ENCODE measurements at places on chromosomes 1 and 21.

GRCh38 chr1:63746129-63746864, 27.5 kb upstream of the ROR1 start:
- peak; percentile 59 for DNase-seq

- DNase-seq = no peak
Measured at GRCh38 chr1:218397752-218398339, 52.7 kb downstream of the TGFB2 start.

- DNase-seq = no peak
Measured at GRCh38 chr1:180003026-180003695, 48.6 kb downstream of the CEP350 start.

DNA sequence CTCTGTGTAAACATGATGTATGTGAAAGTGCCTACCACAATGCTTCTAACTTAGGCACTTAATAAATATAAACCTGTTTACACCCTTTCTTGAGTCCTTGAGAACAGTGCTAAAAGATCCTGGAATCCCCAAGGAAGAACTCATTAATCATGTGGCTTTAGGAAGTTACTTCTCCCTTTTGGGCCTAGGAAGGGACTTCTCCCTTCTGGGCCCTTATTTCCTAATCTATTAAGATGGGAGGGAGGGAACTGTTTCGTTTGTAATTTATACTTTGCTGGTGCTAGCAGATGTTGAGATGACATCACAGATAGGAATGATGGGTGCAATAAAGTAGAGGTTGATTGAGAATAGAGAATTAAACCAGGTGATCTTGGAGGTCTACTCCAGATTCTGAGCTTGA, 1.2 kb downstream of the BTF3L4 start:
- no peak for DNase-seq

DNA sequence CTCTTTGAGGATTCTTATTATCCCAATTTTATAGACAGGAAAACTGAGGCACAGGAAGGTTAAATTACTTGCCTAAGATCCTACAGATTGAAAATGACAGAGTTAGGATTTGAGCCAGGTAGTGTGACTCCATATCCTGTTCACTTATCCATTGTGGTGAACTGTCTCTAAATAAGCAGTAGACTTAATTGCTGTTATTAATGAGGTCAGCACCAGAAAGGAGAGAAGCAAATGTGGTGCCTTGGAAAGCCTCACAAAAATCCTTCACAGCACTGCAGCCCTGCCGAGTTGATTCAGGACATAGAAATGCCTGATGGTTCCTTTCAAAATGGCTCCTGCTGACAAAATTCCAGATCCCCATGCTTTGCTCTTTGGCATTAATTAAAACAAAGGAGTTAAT, 193.3 kb upstream of the BEND5 start:
- no peak for DNase-seq

DNA sequence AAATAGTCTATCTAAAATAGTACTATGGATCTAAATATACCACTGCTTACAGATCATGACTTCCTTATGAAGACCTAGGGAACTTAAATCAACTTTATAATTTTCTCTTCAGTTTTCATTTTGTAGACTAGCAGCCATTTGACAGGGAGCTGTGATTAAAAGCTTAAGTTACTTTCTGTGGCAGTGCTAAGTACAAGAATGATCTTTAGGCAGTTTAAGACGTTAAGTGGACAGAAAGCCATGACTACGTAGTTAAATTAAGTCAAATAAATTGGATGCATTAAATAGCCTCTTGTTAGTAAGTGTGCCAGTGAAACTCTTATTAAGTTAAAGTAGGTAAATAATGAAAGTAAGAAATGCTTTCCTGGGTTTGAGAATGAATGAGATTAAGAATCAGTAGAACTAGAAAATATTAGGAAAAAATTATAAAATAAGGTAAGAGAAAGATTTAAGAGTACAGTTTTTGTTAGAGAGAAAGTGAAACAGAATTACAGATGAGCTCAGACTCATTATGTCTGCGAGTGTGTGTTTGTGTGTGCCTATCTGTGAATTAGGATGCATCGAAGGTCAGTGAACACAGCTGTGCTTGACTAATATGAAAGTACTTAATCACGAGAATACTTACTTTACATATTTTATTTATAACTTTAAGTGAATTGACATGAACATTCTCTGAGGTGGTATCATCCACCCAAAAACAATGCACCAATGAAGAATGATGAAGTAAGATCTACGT, 336.9 kb downstream of the KCNT2 start:
- DNase-seq = no peak

DNA sequence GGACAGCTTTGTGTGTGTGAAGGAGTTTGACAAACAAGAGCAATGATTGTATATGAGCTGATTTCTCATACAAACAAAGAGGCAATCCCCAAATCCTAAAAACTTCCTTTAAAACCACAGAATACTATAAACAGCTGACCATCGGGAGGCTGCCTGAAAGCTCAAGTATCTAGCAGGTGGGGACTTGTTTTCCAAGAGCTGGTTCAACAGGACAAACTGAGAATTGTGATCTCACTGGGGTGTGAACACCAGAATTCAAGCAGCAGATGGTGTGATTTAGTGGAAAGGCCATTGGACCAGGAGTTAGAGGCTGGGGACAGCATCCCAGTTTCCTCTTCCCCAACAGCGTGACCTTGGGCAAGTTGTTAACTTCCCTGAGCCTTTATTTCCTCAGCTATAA, 13.9 kb downstream of the LMX1A start:
- DNase-seq = peak; percentile 46

DNA sequence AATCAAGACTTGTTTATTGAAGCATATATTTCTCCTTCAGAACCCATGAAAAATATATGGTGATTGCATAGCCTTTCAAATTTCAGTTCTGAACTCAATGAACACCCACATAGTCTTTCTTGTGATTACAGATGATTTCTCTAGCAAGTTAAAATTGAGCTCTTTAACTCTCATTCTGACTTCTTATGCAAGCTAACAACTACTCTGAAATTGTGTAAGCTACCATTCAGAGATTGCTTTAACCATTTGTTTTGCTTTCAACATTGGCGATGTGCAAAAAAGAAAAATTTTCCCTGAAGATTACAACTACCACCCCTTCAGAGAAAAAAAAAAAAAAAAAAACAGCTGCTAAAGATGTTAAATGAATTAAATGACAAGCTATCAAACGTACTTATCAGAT, 193.9 kb downstream of the DAB1 start:
- no peak for DNase-seq

- no peak for DNase-seq
Measured at GRCh38 chr1:178051071-178051470, 42.8 kb upstream of the RASAL2 start.

- DNase-seq = peak; percentile 81
Measured at GRCh38 chr1:48202030-48202752, 20.3 kb upstream of the SLC5A9 start.

DNA sequence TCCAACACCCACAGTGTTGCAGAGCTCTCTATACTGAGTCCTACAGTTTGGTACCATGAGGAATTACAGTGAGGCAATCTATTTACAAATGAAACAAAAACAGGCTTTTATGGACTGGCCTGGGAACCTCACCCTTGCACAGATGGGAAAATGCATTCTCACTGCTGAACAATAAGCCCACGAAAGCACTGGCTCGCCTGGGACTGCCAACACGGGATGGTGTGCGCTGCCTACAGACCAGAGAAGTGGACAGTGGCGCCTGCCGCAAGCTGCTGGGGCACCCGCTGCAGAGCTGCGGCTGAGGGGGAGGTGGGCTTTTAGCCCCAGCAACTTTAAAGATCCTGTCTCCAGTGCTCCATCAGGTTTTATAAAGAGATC, 28.5 kb upstream of the ABCG1 start:
- no peak for DNase-seq

DNA sequence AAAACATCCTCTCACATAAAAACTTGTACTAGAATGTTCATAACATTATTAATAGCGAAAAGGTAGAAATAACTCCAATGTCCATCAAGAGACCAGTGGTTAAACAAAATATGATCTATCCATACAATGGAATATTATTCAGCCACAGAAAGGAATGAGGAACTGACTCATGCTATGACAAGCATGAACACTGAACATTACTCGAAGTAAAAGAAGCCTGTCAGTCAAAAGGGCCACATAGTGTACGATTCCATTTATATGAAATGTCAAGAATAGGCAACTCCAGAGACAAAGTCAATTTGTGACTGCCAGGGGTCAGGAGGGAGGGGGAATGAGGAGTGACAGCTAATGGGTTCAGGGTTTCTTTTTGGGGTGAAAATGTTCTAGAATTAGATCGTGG, 2.3 kb downstream of the VPS26C start:
- no peak for DNase-seq

GRCh38 chr1:94597701-94598100, 56.1 kb upstream of the F3 start:
- no peak for DNase-seq

- DNase-seq = no peak
Measured at GRCh38 chr1:26022404-26022779, 817 bp downstream of the EXTL1 start.

- no peak for DNase-seq
Measured at GRCh38 chr1:67274623-67275325, 32.9 kb upstream of the IL12RB2 start.

DNA sequence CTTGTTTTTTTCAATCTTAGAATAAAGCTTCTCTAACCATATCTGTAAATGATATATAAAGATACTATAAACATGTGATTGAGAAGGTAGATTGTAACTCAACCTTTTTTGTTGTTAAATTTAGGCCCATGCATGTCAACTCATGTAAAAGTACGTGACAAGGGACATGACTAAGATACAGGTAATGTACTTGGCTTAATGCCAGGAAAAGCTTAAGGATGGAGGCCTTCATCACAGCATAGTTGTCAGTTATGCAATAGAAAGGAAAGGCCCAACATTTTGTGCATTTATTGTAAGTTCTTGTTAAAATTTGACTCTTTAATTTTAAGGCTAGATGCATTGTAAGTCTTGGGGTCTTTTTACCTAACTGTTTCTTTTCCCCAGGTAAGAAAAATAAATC, 305.1 kb downstream of the LTN1 start:
- DNase-seq = no peak

DNA sequence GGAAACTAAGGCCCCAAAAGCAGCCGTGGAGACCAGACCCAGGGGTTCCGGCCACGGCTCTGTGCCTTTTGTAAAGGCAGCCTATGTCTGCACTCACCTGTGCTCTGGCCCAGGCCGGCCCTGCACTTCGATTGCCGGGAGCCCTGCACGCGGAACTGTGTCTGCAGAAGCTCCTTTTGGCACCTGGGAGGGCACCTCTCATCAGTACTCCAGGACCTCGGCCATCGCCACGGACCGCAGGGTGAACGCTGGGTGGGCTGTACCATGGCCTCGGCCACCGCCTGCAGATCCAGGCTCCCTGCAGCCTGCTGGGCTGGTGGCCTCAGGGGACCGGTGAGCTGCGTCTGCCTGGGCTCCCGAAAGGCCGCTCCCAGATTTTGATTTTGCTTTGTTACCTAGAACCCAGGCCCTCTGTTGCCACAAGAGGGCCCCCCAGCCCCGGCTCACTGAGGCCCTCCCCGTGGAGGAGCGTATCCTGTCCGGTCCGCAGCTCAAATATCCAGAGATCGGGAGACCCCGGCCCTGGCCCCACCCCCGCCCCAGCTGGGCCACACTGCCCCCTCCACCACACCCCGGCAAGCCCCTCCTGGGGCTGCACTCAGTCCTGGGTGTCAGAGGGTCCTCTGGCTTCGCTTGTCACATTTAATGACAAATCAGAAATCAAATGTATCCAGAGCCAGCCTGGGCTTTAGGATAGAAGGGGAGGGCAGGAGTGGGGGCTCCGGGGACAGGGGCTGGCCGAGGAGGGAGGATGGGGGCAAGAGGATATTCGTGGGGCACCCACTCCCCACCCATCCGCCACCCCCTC, 60.2 kb upstream of the PDE9A start:
- peak; percentile 85 for DNase-seq

DNA sequence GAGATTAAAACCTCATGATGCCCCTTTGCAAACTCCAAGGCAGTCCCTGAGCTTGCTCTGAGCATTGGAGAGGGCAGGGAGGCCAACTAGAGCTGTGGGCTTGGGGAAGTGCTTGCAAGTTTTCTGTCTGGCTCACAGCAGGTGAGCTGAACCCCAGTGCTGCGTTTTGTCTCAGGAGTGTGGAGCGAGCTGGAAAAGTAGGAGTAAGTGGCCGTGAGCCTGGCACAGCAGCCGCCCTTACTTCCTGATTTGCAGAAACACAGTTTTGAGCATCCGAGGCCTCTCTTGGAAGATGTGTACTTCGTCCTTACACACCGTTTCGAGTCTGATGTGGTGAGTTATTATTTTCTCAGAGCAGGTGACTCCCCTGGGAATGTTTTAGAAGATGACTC, 221.2 kb upstream of the C1orf174 start:
- no peak for DNase-seq

- DNase-seq = no peak
Measured at GRCh38 chr1:206021008-206021625, 2.6 kb downstream of the CTSE start.

DNA sequence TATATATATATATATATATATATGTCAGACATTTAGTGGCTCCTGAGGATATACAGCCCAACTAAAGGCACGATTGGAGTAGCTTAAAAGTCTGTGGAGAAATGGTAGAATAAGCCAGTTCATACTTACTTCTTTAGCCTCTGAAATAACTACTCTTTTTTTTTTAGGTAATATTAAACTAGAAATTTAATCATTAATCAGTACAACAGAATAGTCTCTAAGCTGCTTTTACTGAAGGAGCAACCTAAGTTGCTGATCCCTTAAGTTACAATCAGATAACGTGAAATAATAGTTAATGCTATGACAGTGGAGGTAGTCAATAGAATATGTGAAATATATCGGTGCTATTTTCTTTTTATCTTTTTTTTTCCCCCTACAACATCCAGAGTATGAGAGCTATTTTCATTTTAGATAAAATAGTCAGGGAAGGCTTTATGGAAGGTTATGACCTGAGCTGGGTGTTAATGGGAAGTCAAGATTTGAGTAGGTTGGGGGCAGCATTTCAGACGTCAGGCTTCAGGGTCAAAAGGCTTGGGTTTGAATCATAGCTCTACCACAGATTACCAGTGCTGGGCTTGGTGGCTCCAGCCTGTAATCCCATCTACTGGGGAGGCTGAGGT, 15.6 kb downstream of the ZMPSTE24 start:
- DNase-seq = no peak

- DNase-seq = peak; percentile 73
Measured at GRCh38 chr1:21933397-21934248, 3.5 kb downstream of the HSPG2 start.

DNA sequence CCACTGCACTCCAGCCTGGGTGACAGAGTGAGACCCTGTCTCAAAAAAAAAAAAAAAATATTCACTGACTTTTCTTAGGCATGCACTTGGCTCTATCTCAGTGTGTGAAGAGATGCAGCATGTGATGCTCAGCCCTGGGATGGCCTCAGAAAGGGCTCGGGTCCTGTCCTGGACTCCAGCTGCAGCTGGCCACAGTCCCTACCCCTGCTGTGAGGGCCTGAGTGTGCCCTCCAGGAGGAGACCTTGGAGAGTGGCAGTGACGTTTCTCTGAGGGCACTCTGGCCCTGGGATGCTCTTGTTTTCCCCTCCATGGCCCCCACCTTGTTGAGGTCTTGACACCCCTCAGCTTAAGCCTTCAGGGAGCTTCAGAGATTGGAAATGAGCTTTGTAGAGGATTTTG, 81.9 kb upstream of the POU3F1 start:
- DNase-seq = no peak

GRCh38 chr1:168148916-168149315, 12.2 kb upstream of the GPR161 start:
- DNase-seq = no peak

- DNase-seq = no peak
Measured at GRCh38 chr1:28966617-28967016, 52.2 kb downstream of the EPB41 start.

- no peak for DNase-seq
Measured at GRCh38 chr21:14616380-14617039, 70.4 kb upstream of the SAMSN1 start.

Measured in right hindlimb (tissue), 1 donor.